ENCODE measurements at places on chromosomes 1 and 21.

GRCh38 chr1:116020668-116021272 is 44.5 kb downstream of the SLC22A15 start:
- peak; percentile 23 for DNase-seq

- DNase-seq: no peak
These were observed 144.2 kb downstream of the KCNK2 start for GRCh38 chr1:215226757-215227156.

DNA sequence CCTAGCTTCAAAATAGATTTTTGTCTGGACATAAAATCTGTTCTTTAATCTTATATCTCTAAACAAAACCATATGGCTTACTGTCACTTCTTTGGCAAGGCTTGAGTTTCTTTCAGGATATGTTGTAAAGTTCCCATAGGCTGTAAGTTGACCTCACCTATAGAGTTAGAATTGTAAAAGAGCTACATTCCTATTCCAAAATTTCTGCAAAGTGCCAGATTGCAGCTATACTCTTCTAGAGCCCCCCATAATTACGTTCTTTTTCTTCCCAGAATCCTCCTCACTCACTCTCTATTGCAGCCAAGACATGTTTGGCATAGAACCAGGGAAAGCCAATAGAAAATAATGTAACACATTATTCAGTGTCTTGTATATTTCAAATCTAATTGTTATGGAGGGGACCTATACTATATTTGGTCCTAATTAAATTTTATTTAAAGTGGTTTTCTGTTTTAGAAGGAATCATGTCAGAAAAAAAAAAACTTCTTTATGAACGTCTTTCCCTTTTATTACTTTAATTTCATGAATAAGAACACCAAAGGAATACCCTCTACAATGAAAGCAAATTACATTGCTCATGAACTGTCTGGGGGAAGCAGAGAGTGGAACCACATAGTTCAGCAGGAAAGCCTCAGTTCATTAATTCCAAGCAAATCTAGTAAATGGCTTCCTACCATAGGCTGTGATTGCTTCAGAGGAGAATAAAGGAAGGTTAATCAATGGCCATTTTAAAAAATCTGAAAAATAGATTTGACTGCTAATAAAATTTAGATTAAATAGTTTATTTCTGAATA is 22.3 kb downstream of the CTTNBP2NL start:
- DNase-seq: no peak

- DNase-seq: no peak
These were observed 55.2 kb downstream of the MTR start for GRCh38 chr1:236850077-236850979.

DNA sequence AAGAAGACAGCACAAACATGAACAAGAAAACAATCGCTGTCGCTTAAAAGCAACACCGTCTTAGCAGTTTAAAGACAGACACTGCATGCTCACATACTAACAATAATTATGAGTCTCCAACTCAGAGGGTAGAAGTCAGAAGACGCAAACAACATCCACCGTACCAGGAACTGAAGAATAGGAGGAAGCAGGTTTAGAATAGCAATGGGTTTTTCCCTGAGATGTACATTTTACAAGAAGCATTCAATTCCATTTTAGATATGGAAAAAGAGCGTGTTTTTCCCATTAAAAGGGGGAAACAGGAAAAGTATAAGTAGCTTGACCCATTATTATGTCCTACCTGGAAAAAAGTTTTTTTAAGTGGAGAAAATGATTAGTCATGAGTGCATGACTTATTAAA is 34.5 kb upstream of the KCNE1 start:
- DNase-seq: no peak
